ENCODE measurements at places on chromosomes 6 and 20. TPM values are rescaled to one million over a fixed set of nuclear protein-coding genes. Genes with fewer than 3 reads are reported as not detected.

Gene DAAM2
- total RNA-seq, result not detected

Gene FHL5
- not detected for total RNA-seq

Gene SNX3
- total RNA-seq, result 76.5 TPM

Gene SIM1
- not detected for total RNA-seq

Gene SLC22A3
- total RNA-seq, result not detected

Gene ENPP5
- 0.21 TPM for total RNA-seq

Gene PTPRT
- not detected for total RNA-seq

Gene ECT2L
- total RNA-seq, result not detected

Gene ALDH8A1
- 0.36 TPM for total RNA-seq

GRCh38 chr6:138467901-138468300 lies 31.4 kb downstream of the NHSL1 start:
- no peak for DNase-seq

GRCh38 chr6:45928721-45929305 lies 86.8 kb downstream of the CLIC5 start:
- DNase-seq, result no peak

DNA sequence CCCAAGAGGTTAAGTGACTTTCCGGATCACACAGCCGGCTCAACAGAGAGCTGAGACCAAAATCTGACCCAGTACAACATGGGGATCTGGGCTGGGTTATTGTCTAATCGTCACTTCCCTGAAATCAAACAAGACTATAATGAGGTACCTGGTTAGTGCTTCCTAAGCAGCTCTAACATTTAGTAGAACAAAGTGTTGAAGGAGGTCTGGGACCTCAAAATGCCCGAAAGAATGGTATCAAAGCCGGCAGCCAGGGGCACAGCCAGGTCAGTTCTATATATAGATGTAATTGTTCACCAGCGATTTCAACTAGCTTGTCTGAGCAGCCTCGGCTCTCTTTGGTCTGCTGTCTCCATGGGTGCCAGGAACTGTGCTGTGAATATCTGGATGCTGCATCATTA lies 245.5 kb upstream of the ECI2 start:
- no peak for DNase-seq

GRCh38 chr6:44432726-44433125 lies 45.2 kb downstream of the CDC5L start:
- DNase-seq, result no peak

- DNase-seq, result peak; percentile 39
Measured at GRCh38 chr20:3203315-3204123, 963 bp downstream of the DDRGK1 start.

GRCh38 chr6:168892031-168892430 lies 361.6 kb downstream of the THBS2 start:
- no peak for DNase-seq

GRCh38 chr6:150732765-150733539 lies 132.6 kb upstream of the MTHFD1L start:
- no peak for DNase-seq

DNA sequence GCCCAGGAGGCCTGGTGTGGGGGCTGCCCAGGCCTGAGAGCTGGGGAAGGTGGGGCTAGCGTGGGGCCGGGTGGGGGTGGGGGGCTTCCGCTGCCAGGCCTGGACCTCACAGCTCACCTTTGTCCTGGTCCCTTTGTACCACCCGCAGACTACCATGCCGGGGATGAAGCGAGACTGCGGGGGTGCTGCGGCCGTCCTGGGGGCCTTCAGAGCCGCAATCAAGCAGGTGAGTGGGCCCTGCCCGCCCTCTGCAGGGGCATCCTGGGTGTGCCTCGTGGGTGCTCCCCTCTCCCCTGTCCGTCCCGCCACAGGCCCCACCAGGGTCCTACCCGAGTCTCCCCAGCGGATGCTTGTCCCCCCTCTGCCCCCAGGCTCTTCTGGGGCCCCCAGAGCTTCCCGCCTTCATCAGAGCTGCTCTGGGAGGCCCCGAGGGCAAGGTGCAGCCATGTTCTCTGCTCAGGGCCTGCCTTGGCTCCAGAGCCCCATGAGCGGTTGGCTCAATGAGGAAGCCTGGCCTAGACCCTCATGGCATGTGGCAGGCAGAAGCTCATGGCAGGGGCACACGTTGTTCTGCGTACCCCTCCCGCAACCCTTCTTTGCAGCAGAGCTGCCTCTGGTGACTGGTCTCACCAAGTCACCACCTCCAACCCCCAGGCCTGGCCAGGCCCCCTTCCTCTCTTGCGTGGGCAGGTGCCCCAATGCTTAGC lies 14.5 kb downstream of the NPEPL1 start:
- DNase-seq, result peak; percentile 43

DNA sequence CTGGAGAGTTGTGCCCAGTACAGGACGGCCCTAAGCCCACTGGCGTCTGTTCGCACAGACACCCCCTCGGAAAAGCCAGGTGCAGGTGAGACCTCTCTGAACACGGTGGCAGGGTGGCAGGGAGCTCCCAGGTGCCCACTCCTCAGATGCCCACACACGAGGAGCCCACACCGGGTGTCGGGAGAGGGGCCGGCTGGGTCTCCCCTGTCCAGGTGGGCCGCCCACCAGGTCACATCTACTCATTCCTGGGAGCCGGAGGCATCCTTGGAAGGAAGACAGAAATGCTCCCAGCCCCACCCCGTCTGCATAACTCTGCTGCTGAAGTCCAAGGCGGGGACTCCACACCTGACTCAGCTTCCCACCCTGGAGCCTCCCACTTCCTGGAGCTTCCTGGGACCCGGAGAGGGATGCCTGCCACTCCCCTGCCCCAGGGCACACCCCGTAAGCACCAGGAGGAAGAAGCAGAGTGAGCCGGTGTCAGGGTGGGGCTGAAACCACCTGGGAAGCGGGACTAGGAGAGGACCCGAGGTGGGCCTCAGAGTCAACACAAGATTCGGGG lies 2.5 kb downstream of the SRMS start:
- no peak for DNase-seq

GRCh38 chr6:23349521-23350147 lies 776.4 kb upstream of the NRSN1 start:
- no peak for DNase-seq

DNA sequence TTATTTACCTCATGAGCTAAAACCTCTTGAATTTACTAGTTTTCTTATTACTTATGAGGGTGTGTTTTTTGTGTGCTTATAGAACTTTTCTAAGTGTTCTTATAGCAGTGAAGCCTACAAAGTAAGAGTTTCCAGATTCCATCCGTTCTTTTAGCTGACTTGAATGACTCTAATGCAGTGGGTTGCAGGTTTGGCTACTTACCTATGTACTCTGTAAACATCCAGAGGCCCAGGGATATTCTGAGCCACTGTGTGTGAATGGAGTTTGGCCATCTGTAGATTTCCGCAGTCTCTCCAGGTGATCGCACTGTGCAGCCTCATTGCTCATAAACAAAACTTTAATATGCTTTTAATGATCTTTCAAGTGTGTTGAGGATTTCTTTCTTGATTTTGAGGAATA lies 157.8 kb downstream of the MYO6 start:
- DNase-seq, result no peak

DNA sequence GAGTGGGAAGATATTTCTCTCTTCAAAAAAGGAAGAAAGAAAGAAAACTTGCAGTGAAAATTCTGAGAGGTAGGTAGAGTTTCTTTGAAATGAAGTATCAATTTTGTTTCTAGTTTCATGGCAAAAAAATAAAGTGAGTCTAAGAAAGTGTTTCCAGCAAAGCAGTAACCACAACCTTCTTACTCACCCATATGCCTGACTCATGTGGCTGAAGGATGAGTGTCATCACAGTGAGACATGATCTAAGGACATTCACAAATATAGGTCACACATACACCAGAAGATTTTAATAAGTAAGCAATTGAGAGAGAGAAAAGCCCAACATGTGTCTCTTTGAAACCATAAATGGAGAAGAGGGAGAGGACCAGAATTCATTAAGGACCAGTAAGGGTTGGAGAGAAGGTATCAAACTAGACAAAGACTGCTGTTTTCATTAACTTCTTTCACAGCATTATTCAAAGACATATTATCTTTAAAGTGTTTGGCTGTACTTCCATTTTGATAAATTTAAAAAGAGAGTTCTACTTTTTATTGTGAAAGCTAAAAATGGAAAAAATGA lies 169.5 kb downstream of the FRK start:
- no peak for DNase-seq

- DNase-seq, result no peak
Measured at GRCh38 chr6:127415096-127415495, 44.1 kb downstream of the KIAA0408 start.

GRCh38 chr20:4901031-4901818 lies 100.1 kb downstream of the SLC23A2 start:
- no peak for DNase-seq

- DNase-seq, result no peak
Measured at GRCh38 chr6:111980971-111981840, 72.7 kb upstream of the CCN6 start.

- no peak for DNase-seq
Measured at GRCh38 chr6:101806241-101806640, 412.7 kb downstream of the GRIK2 start.

DNA sequence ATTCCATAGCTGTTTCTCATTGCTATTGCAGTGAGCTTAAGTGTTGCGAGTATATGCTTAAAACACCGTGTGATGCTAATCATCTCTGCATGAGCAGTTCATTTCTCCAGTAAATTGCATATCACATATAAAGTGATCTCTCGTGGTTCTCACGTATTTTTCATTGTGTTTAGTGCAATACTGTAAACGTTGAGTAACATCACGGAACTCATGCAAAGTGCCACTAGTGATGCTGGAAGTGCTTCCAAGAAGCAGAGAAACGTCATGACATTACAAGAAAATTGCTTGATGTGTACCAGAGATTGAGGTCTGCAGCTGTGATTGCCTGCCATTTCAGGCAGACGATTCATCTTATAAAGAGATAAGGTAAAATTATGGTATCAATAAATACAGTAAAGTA lies 830.4 kb downstream of the GRIK2 start:
- no peak for DNase-seq

DNA sequence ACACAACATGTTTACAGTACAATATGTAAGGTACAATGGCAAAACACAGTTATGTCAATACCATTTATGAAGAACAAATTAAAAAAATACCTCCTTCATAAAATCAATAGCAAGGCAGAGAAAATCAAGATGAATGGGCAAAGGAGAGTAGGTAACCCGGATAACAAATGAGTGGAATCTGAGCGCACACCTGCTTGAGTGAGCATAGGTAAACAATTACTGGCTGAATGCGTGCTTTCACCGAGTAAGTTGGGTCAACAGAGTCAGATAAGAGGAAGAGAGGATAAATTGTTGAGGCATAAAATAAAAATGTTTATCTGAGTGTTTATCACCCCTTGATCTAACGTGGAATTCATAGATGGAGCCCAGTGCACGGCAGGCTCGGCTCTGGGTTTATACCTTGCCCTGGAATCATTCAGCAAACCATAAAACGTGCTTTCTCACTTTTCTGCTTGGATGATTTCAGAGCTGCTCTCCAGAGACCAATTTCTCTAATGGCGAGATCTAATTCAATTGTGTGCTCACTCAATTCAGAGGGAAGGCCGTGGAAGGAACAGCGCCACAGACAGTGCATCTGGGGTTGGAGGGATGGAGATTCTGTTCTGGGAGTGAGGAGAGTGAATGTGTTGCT lies 224.8 kb upstream of the MAP3K7 start:
- no peak for DNase-seq

DNA sequence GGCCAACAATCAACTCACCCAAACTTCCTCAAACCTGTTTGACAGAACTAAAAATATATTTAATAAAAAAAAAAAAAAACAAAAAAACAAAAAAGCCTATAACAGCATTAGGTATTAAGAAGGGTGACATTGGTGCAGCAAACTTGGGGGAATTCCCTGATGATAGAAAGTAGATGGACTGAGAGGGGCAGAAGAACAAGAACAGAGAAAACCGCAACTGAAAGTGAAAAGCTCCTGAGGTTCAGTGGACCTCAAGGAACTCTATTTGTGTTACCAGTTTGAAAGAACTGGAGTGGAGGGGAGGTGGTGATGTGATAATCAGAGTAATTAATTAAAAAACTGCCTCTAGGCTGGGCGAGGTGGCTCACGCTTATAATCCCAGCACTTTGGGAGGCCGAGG lies 53.8 kb downstream of the MACROD2 start:
- no peak for DNase-seq

GRCh38 chr20:53814060-53814459 lies 220.4 kb upstream of the ZNF217 start:
- DNase-seq, result no peak

DNA sequence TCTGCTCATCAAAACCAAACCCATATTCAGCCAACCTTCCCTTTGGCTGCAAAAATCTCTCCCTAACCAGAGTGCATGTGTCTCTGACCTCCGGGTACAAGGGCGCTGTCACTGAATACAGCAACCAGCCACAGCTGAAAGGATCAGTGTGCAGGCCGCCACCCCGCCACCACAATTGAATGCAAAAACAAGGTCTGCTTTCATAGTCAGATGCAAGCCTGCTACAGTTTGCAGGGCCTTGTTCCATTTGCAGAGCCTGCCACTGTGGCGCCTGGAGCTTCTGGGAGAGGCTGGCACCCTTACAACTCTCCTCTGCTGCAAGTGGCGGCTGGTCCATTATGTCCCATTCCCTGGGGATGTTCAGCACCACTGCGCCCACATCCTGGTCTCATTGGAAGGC lies 23.5 kb downstream of the MDGA1 start:
- DNase-seq, result no peak

DNA sequence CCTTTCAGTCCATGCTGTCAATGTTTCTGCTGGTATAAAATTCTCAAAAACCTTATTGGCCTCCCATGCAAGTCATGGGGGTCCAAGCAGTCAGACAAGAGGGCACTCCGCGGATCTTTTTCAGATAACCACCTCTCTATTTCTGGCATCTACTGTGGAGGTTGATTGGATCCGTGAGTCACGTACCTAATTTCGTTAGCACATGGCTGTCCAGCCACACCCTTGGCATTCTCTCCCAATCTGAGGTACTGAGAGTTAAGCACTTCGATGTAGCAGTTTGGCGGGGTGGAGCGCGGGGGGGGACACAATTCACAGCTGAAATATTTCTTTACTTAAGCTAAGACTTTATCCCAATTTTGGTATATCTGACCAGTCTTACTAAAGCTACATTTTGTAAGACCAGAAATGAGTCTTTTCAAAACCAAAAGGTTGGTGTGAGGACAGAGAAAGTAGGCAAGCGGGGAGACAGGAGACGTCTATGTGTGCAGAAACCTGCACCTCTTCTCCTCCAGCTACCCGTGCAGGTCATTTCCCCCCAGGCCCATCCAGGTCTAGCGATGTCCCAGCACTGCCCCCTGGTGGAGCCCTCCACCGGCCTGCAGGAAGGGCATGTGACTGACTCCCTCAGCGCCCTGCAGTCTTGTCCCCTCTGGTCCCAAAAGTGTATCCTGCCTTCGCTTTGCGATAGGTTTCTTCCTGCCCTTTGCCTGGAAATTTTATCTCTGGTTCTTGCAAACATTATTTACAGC lies 113.1 kb downstream of the ADAT2 start:
- DNase-seq, result peak; percentile 56

- no peak for DNase-seq
Measured at GRCh38 chr6:37007340-37008043, 2.0 kb downstream of the FGD2 start.

DNA sequence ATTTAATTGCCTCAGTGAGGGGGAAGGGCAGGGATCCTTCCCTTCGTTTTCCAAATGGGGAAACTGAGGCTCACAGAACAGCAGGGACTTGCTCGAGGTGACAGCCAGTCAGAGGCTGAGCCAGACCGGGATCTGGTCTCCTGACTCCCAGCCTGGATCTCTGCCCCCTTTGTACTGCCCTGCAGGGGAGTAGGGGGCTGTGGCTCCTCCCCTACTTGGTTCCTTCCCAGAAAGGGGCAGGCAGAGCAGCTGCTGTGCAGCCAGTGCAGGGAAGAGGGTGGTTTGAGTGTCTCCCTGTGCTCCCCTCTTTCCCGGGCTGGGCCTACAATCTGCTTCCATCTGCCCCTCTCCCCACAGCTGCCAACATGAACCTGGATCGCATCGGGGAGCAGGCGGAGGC lies 37.6 kb downstream of the UQCC2 start:
- DNase-seq, result no peak

- no peak for DNase-seq
Measured at GRCh38 chr20:41135888-41136679, 1.3 kb upstream of the PLCG1 start.

Measured in activated naive CD4-positive, alpha-beta T cell treated with anti-CD3 and anti-CD28 coated beads, Interleukin-2, amount 50 U/mL, for 72 hours (primary cell).